ENCODE measurements at places on chromosomes 1 and 21. TPM values are rescaled to one million over a fixed set of nuclear protein-coding genes. Genes with fewer than 3 reads are reported as not detected.

The SIM2 gene
- 0.32 TPM for total RNA-seq

The SHCBP1L gene
- total RNA-seq = not detected

The BPNT1 gene
- total RNA-seq = 34.3 TPM

The PLEKHN1 gene
- total RNA-seq = 0.30 TPM

The RNU1-3 gene
- under 0.01 TPM for total RNA-seq

The LRRC8C gene
- total RNA-seq = 22.6 TPM

The EFNA3 gene
- total RNA-seq = 0.97 TPM

The INAVA gene
- not detected for total RNA-seq

The FCAMR gene
- total RNA-seq = not detected

The GORAB gene
- total RNA-seq = 8.1 TPM

The VWA5B1 gene
- not detected for total RNA-seq

The WNT9A gene
- total RNA-seq = 1.3 TPM

The ATP6V0B gene
- total RNA-seq = 124 TPM

The LCA5L gene
- 0.91 TPM for total RNA-seq

The GJA4 gene
- 45.5 TPM for total RNA-seq

The STUM gene
- total RNA-seq = not detected

The BNIPL gene
- 0.32 TPM for total RNA-seq

The C1orf116 gene
- total RNA-seq = not detected

The UMODL1 gene
- not detected for total RNA-seq

The TIE1 gene
- total RNA-seq = 536 TPM

The SLC44A3 gene
- under 0.01 TPM for total RNA-seq

The CFAP107 gene
- not detected for total RNA-seq

The FAM151A gene
- total RNA-seq = not detected

The LIPI gene
- not detected for total RNA-seq

The HRNR gene
- total RNA-seq = not detected

The NCF2 gene
- not detected for total RNA-seq

The KRTAP19-3 gene
- total RNA-seq = not detected

The AUNIP gene
- 5.5 TPM for total RNA-seq

The SLC25A33 gene
- total RNA-seq = 8.4 TPM

The LAX1 gene
- under 0.01 TPM for total RNA-seq

The HTR6 gene
- not detected for total RNA-seq

The IFI44L gene
- total RNA-seq = 745 TPM

The NTRK1 gene
- total RNA-seq = under 0.01 TPM

The DYRK3 gene
- 16.9 TPM for total RNA-seq

The CD84 gene
- total RNA-seq = not detected

The FCRL4 gene
- total RNA-seq = not detected

The ZNF670 gene
- 7.5 TPM for total RNA-seq

The ERG gene
- total RNA-seq = 44.8 TPM

The FMO2 gene
- total RNA-seq = not detected

The SIKE1 gene
- 39.2 TPM for total RNA-seq

The CELA3A gene
- not detected for total RNA-seq

The AIM2 gene
- not detected for total RNA-seq

The COL9A2 gene
- total RNA-seq = under 0.01 TPM

The PGM1 gene
- 30.5 TPM for total RNA-seq

The TCHH gene
- not detected for total RNA-seq

The C1orf210 gene
- not detected for total RNA-seq

The C21orf58 gene
- total RNA-seq = 6.4 TPM

The ITGB2 gene
- total RNA-seq = under 0.01 TPM

The ARMH1 gene
- 0.46 TPM for total RNA-seq

The ETV3L gene
- not detected for total RNA-seq

The BGLAP gene
- 0.61 TPM for total RNA-seq

The EXTL1 gene
- not detected for total RNA-seq

The RYR2 gene
- total RNA-seq = not detected
